ENCODE measurements at places on chromosomes 1 and 21.

GRCh38 chr1:94805912-94806311 is 14.2 kb upstream of the SLC44A3 start:
- DNase-seq = peak; percentile 56

DNA sequence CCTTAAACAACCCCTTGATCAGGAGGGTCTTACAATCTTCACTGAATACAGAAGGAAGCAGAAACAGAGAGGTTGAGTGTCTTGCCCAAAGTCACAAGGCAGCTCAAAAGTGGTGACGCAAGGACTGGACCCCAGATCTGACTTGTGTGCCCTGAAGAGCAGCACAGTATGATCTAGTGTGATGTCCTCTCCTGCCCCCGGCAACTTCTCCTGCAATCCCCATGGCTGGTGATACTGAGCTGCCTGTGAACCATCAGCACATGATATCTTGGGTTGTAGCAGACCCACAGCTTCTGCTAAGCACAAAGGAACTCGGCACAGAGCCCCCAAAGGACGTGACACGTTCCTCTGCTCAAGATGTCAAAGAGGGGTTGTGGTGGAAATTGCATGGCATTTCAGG is 51.2 kb upstream of the EDN2 start:
- DNase-seq = no peak

- no peak for DNase-seq
Measured at GRCh38 chr1:114037962-114038816, 58.9 kb downstream of the OLFML3 start.

- DNase-seq = peak; percentile 57
Measured at GRCh38 chr1:227729881-227730629, 5.0 kb downstream of the JMJD4 start.

GRCh38 chr21:20257052-20257740 is 741.0 kb upstream of the NCAM2 start:
- no peak for DNase-seq

DNA sequence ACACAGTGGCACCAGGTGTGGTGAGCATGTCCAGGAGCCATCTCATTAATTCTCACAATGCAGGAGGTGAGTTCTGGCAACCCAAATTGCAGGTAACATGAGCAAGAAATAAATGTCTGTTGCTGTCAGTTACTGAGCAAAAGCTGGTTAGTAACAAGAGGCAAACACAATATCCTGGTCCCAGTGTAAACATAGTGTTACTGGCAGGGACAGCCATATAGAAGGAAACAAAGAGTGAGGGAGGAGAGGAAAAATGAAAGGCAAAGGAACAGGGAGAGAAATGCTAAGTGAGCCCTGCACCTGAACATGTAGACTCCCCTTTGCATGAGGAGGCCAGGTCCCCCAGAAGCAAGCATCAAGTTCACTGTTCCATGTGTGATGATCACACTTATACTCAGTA is 203.6 kb downstream of the TRABD2B start:
- no peak for DNase-seq

DNA sequence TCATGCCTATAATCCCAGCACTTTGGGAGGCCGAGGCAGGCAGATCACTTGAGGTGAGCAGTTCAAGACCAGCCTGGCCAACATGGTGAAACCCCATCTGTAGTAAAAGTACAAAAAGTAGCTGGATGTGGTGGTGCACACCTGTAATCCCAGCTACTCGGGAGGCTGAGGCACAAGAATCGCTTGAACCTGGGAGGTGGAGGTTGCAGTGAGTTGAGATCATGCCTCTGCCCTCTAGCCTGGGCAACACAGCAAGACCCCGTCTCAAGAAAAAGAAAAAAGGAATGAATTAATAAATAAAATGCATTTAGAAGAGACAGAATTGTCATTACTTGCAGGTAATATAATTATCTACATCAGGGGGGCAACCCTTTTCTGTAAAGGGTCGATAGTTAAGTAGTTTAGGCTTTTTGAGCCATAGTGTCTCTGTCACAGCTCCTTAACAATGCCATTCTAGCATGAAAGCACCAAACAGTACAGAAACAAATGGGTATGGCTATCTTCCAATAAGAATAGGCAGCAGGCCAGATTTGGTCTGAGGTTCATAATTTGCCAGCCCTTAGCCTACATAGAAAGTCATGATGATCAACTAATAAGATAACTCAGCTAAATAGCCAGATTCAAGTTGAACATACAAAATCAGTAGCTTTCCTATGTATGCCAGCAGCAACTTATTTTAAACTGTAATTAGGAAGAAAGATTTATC is 56.8 kb downstream of the RPRD2 start:
- DNase-seq = no peak

DNA sequence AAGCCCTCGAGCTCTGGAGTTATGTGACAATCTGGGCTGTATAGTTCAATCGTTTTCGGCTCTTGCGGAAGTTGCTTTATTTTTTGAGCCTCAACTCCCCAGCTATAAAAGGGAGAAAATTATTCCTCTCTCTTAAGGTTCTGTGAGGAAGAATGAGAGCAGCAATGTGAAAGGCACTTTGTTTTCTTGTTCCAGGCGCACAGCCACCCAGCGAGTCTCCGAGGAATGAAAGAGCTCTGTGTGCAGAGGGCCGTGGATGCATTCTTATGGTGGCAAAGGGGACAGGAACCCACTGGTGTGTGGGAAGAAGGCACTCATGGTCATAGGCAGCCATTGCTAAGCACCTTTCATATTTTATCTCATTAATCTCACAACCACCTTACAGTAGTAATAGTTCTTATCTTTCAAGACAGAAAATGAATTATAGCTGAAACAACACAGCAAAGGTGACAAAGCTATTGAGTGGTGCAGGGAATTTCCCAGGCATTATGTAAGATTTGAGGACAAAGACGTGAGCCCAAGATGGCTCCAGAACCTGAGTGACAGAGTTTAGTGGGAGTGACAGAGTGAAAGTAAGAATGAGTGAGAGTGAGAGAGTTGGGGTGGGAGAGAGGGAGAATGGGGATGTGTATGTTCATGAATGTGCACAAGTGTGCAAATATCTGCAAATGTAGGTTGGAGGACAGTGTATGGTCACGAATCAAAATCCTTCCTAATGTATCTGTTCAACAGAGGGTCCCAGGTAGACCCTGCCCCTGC is 9.4 kb downstream of the CYP2J2 start:
- no peak for DNase-seq

DNA sequence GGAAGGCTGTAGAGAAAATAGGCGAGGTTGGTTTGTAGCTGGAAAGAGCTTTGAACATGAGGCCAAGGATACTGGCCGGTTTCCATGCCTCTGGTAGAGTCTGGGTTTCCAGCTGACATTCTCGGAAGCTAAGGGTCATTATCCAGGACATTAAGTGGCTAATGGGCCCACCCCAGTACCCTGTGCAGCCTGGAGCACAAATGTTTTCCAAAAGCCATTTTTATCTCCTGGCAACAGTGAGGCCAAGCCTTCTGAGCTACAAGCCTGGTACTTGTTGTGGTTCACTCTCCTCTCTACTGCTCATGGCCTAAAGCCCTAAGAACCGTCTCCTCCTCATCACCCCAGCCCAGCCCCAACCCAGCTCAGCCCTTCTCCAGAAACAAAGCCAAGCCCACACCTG is 122.9 kb downstream of the DMRTA2 start:
- DNase-seq = no peak

- DNase-seq = no peak
Measured at GRCh38 chr1:24507405-24507804, 4.8 kb downstream of the RCAN3 start.

- no peak for DNase-seq
Measured at GRCh38 chr21:44903050-44903685, 17.5 kb downstream of the ITGB2 start.

DNA sequence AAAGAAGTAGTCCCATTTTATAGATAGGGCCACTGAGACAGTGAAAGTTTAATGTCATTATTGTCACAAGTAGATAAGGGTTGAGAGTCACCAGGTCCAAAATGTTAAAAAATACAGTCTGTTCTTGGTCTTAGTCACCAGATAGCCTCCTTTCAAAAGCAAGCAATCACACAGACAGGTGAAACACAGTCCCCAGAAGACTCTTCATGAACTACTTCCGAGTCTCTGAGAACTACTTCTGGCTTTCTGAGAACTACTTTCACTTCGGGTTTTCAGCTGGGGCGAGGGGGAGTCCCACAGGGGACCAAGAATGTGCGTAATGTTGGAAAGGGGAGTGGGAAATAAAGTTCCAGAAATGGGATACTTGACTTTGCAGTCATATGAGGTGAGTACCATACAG is 143.2 kb downstream of the HHIPL2 start:
- DNase-seq = no peak

- DNase-seq = no peak
Measured at GRCh38 chr1:19000065-19000464, 43.6 kb upstream of the IFFO2 start.

DNA sequence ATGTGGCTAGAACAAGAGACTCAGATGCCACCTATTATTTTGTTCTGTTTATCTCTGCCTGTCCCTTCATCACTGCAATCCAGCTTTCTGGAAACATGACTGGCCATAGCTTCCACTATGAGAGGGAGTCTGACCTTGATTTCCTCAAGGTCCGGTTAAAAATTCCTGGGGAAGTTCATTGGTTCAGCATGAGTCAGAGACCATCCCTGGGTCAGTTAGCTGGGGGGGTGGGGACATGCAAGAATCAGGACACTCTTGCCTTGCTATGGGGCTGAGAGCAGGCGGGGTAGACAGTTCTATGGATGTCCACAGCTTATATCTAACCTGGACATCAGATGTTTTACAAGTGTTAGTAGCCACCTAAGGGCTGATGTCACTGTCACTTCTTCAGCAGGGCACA is 81.1 kb downstream of the TENT5C start:
- no peak for DNase-seq

GRCh38 chr1:19287436-19288185 is 959 bp downstream of the AKR7A3 start:
- DNase-seq = no peak

GRCh38 chr21:42108554-42109340 is 37.6 kb downstream of the UMODL1 start:
- DNase-seq = no peak
